ENCODE measurements at places on chromosomes 11 and 22.
A peak's percentile ranks its signal among the peaks of the same experiment; 100 is the strongest.

DNA sequence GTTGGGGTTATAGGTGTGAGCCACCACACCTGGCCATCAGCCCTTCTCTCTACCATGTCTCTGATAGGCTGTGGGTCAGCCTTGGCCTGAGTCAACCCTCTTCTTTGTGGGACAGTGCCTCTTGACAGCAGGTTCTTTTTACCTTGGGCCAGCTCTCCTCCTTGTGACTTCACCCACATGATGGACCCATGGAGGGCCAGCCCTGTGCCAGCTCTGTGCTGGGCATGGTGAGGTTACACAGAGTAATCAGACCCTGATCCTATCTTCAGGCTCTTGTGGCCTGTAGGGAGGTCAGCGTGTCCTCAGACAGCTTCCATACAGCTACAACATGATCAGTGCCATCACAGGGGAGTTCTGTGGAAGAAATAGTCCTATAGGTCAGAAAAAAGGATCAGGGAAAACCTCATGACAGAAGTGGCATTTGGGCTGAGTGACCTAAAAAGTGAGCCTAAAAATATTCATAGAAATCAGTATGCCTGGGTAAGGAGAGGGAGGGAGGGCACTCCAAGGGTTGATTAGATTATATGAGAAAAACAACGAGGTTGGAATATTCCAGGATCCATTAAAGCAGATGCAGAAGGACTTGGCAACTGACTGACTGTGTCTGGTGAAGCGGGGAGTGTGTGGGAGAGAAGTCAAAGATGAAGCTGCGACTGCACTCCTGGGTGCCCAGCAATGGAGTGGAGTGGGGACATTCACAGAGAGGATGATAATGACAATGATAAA lies 17.1 kb downstream of the OTOG start:
- no peak for DNase-seq

DNA sequence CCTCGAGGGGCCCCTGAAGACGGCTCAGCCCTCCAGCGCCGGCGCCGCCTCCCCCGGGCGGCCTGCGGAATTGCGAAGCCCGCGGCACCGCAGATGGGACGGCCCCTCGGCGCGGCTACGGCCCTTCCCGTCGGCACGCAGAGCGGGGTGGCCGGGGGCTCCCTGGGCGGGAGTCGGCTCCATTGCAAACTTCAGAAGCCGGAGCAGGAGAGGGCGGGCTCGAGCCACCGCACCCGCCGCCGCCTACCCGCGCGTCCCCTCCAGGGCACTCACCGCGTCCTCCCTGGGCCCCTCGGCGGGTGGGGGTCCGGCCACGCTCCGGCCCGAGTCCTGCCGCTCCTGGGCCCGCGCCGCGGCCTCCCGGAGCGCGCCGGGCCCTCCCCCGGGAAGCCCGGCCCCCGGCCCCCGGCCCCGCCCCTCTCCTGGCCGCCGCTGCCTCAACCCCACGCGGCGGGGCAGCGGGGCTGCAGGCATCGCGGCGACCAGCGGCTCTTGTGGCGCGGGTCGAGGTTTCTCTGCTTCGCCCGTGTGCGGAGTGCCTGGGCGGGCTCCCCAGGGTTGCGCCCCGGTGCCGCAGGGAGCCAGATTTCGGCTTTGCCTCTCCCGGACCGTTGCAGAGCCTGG lies at the start of gene PACSIN3:
TSS of gene PACSIN3 (minus strand) at position 359 of the 624 bp plus-strand sequence. CDS start 3,707 bp downstream, outside the sequence.
- DNase-seq, result no peak

GRCh38 chr11:11464555-11464954 lies 111.5 kb upstream of the CSNK2A3 start:
- DNase-seq, result no peak

GRCh38 chr22:45677063-45677462 lies 5.4 kb downstream of the ATXN10 start:
- no peak for DNase-seq

DNA sequence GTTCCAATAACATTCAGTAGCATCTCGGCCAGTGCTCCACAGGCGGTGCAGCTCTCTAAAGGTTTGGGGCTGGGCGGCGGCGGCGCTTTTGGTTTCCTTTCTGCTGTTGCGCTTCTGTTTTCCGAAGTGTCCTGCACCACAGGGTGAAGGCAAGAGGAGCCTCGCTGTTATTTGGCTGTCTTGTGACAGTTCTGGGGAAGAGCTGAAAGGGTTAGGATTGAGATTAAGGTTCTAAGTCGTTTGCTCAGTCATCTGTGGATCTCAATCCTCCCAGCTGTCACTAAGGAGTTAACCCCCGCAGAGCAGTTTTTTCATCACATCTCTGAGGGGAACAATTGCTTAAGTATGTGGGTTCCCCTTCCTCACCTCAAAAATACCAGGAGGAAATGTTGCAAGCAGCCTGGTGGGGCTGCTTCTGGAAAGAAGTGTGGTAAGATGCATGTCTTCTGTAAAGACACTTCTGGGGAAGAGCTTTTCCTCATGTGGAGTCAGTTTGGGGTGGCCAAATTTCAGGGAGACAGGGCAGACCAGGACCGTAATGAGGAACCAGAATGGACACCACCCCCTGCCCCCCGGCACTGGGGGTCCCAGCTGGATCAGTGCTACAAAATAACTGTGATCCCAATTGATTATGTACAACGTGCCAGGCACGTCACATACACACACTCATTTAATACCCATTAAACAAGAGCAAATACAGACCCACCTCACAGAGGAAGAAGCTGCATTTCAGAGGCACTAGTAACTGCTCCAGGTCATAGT lies 14.2 kb downstream of the TMEM121B start:
- DNase-seq, result peak; percentile 95

GRCh38 chr22:24592851-24593558 lies at the start of gene LRRC75B:
Gene LRRC75B, minus strand, starts transcription at chr22:24593073. Its CDS starts 34 bp downstream, at chr22:24593039.
- peak; percentile 73 for DNase-seq

- DNase-seq, result no peak
Measured at GRCh38 chr11:117876059-117876340, 458 bp downstream of the FXYD6 start.

GRCh38 chr11:95577716-95578460 lies 211.7 kb downstream of the FAM76B start:
- peak; percentile 74 for DNase-seq

- no peak for DNase-seq
Measured at GRCh38 chr11:2093575-2094353, 45.4 kb downstream of the IGF2 start.

DNA sequence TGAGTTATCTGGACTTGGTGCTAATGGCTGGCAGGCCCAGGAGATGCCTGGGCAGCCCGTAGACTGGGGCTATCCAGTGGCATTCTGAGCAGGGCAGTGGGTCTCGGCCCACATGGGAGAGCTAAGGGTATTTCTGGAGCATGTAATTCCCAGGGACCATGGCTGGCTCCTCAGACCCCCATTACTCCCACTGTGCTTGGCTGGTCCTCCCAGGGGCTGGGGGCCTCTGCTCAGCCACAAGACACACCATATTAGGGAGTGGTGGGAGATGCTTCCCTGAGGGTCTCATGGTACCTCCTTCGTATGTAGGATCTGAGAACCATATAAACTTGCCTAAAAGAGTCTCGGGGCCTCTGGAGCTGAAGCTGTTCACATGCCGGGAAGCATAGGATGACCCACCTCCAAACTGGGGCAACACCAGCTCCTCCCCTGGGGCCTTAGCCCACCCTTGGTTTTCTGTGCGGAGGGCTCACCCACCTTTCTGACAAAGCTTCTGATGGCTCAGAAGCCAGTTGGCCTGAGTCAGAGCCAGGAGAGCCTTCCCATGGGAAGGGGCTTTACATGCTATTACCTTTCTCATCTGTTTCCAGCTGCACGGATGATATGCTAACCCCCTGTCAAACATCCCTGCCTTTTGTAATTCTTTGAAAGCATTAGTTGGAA lies 9.5 kb upstream of the FTH1 start:
- no peak for DNase-seq

- DNase-seq, result no peak
Measured at GRCh38 chr11:104343578-104343977, 179.6 kb upstream of the PDGFD start.

GRCh38 chr11:44300844-44301563 lies 8.9 kb downstream of the ALX4 start:
- no peak for DNase-seq

- no peak for DNase-seq
Measured at GRCh38 chr22:38863531-38864131, 8.4 kb downstream of the CBX6 start.

DNA sequence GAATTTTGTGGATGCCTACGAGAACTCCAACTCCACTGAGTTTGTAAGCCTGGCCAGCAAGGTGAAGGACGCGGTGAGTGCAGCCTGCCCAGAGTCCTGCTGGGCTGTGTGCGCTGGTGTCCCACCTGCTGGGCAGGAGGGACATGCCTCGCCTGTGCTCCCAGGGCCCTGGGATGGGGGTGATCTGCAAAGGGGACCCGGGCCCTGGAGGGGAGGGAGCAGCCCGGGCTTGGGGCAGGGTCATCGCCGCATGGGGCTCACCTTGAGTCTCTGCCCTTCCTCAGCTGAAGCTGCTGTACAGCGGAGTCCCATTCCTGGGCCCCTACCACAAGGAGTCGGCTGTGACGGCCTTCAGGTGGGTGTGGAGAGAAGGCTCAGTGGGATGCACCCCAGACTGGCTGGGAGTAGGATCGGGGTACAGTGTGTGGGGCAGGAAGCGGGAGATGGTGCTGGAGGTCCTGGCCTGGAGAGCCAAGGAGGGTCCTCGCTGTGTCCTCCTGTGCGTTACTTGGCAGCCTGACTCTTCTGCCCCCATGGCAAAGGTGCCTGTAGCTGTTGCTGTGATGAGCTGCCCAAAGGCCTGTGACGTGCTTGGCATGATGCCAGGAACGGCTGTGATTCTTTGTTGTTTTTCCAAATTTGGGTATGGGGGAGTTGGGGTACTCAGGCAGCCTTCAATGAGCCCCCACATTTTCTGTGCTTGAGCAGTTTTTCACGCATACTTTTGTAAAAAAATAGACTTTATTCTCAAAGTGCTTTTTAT lies 29.2 kb downstream of the ST14 start:
- DNase-seq, result no peak

DNA sequence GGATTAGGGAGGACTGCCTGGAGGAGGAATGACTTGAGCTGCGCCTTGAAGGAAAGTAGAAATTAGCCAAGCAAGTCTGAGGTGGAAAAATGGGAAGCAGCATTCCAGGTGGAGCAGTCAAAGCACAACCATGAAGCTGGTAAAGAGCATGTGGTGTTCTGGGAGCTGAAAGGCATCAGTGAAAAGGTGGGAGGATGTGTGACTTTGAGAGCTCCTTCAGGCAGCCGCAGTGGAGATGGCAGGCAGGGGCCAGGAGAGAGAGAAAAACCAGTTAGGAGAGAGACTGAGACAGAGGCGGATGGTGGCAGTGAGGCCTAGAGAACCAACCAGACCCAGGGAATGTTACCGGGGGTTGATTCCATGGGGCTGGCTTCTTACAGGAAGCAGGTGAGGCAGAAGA lies 393.4 kb downstream of the MIAT start:
- no peak for DNase-seq

GRCh38 chr22:36197514-36198146 lies 4.0 kb downstream of the APOL4 start:
- DNase-seq, result no peak

DNA sequence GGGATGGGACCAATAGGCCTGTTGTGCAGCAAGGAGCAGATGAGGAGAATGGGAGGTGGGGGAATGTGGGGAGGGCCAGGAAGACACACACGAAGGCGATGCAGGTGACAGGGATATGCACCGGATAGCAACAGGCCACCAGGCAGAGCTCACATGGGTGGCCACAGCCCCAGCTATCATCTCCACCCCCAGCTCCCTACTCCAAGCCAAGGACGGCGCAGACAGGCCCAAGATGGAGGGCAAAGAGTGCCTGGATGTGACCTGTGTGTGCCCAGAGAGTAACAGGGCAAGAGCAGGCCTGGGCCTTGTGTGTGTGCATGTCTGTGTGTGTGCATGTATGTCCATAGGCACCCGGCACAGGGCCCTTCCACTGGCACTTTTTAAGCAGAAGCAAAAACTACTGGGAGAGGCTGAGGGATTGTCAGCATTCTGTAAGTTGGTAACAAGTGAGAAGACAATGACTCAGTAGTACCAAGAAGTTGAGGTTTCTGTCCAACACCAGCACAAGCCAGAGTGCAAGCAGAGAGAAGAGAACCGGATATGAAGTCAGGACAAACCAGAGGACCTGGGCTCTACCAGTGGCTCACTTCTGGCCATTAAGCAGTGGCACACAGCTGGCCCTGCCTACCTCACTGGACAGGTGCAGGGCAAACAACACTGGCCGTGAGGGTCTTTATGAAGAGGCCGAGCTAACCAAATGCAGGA lies 36.4 kb downstream of the NRXN2 start:
- DNase-seq, result no peak

GRCh38 chr11:71251761-71252268 lies 562 bp downstream of the SHANK2 start:
- no peak for DNase-seq

GRCh38 chr22:17267661-17268330 lies 48.6 kb upstream of the ADA2 start:
- no peak for DNase-seq

DNA sequence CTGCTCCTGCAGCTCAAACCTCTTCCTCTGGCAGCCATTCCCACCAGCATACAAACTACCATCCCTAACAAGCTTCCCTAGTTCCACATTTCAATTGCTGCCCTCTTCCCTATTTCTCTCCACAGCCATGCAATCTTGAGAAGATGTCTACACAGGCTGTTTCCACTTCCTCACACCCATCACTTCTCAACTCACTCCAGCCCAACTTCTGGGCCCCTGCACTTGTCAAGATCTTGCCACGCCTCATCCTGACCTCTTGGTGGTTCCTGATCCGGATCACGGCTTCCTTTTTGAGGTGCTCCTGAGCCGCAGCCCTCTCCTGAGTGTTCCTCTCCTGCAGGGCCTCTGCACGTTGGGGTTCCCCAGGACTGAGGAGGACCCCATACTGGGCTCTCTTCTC lies 22.6 kb downstream of the RPL27A start:
- DNase-seq, result peak; percentile 91

DNA sequence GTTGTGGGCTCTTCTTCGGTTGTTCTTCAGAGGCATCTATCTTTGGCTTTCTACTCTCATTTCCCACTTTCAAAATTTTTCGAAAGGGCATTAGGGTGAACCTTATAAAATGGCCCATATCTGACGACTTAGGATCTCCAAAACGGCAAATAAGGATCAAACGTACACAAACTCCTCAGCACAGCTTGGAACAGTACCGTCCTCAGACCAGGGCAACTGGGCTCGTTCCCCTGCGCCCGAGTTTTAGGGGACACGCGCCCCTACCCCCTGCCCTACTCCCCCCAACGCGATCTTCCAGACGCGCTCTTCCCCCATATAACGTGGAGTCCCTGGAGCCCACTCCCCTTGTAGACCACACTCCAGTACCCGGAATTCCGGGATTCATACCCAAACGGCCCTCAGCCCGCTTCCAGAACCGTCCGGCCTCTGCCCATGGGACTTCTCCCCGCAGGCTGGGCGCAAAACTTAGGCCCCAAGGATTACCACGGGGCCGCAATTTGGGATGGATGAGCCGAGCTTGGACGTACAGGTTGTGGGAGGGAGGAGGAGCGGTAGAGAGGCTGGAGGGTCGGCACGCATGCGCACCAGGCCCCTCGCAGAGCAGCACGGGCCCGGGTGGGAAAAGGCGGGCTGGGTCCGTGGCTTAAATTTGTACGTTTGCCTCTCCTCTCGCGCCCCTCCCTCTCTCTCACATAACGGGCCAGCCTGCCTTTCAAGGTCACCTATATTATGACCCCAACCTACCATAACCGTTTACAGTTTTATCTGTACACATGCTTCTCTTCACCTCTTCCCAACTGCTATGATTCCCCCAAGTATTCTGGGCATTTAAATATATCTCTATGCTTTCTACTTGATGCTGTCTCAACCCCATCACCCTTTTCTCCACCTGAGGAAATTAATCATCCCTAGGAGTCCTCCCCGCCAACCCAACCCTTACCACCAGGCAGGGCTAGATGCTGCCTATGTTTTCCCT lies 3.4 kb downstream of the CCDC89 start:
- peak; percentile 21 for DNase-seq

GRCh38 chr11:16611926-16612565 lies 126.4 kb upstream of the C11orf58 start:
- no peak for DNase-seq

GRCh38 chr22:48181263-48181955 lies 1419.0 kb downstream of the TBC1D22A start:
- no peak for DNase-seq

Measured in inflammatory macrophage (primary cell).